Uterus (tissue), 4 donors: ENCODE measurements at places on chromosomes 6 and 20. TPM values are rescaled to one million over a fixed set of nuclear protein-coding genes. Genes with fewer than 3 reads are reported as not detected.

The DPPA5 gene
- not detected for total RNA-seq

The CDC25B gene
- 13.2 TPM for total RNA-seq

The ENPP4 gene
- 1.3 TPM for total RNA-seq

The TEAD3 gene
- 16.8 TPM for total RNA-seq

The TGM2 gene
- total RNA-seq: 639 TPM

The SAPCD1 gene
- total RNA-seq: 4.4 TPM

The OR2H2 gene
- not detected for total RNA-seq

The SAMD3 gene
- 4.1 TPM for total RNA-seq

DNA sequence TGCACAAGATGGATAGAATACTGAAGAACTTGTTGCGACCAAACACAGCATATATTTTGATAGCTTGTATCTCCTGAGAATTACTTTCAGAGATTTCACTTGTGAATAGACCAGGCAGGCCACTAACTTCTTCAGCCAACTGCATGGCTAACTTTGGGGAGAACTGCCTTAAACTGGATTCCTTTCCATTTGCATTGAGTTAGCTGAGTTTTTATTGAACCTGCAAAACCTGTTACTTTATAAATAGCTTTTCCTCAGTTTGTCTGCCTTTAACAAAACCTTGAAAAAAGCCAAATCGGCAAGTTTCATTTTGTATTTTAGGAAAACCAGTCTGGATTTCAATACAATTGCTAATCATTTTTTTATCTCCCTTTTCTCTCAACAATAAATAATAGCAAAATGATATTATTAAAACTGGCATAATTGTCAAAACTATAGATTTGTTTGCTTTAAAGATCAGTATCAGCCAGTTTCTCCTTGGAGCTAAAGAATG, 72.6 kb upstream of the SCGN start:
- H3K36me3 ChIP-seq: no peaks in the 10 kb centered on the region
- H3K4me1 ChIP-seq: no peaks in the 10 kb centered on the region
- DNase-seq: no peak
- no peak overlapping the region for H3K27ac ChIP-seq
- no peaks in the 10 kb centered on the region for H3K27me3 ChIP-seq
- no peak overlapping the region for H3K4me3 ChIP-seq

DNA sequence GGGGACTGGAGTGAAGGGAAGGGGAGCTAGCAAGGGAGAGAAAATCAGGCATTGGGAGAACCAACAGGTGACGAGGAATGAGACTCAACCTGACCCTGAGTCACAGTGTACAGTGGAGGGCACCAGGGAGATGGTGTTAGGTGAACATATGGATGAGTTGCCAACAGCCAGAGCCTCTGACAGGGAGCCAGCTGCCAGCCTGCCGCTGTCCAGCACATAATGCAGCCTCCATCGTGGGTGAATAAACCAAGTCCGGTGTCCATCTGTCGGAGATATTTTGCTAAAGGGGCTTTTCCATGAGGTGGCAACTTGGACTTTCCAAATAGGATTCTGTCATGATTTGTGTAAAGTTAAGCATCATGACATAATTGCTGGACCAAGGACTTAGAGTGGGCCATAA, 88.1 kb downstream of the CDH4 start:
- H3K36me3 ChIP-seq: no peaks in the 10 kb centered on the region
- H3K27me3 ChIP-seq: no peaks in the 10 kb centered on the region
- DNase-seq: no peak
- no peaks in the 10 kb centered on the region for H3K4me1 ChIP-seq
- no peak overlapping the region for H3K4me3 ChIP-seq

DNA sequence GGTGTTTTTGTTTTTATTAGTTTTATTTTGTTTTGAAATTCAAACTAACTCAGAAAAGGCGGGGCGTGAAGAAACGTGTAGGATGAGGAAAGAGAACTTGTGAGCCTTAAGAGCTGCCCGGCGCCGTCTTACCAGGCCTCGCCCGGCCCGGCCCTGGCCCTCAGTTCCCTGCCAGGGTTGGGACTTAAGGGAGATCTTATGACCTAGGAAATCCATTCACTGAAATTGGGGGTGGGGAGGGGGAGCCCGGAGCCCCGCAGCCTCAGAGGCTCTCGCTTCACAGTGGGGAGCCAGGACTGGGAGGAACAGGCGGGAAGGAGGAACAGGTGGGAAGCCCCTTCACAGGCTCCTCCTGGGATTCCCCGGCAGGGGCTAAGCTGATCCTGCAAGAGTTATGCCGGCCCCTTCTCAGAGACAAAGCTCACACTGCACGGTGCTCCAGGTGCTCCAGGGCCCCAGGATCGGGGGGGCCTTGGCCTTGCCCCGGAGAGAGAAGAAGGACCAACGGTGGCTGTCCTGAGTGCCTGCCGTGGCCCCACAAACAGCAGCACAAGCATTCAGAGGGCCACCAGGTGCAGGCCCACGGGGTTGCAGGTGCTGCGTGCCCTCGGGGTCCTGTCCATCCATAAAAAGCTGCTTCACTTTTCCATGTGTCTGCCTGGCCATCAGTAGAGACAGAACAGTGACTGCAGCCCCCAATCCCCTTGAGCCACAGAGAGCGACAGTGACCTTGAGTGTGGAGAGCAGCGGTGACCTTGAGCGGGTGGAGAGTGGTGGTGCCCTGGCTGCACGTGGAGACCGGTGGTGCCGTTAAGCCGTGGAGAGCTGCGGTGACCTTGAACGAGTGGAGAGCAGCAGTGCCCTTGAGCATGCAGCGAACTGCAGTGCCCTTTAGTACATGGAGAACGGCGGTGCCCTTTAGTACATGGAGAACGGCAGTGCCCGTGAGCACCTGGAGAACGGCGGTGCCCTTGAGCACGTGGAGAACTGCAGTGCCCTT, 152.7 kb downstream of the DLL1 start:
- H3K4me1 ChIP-seq: no peaks in the 10 kb centered on the region
- no peak overlapping the region for H3K4me3 ChIP-seq
- H3K36me3 ChIP-seq: no peaks in the 10 kb centered on the region
- no peak for DNase-seq

- H3K27ac ChIP-seq: no peak overlapping the region
- H3K4me1 ChIP-seq: no peaks in the 10 kb centered on the region
- H3K4me3 ChIP-seq: no peak overlapping the region
- DNase-seq: no peak
- H3K36me3 ChIP-seq: no peaks in the 10 kb centered on the region
- no peaks in the 10 kb centered on the region for H3K27me3 ChIP-seq
These were observed 29.4 kb downstream of the ABHD12 start for GRCh38 chr20:25361287-25361683.

GRCh38 chr20:23201658-23202057, 115.5 kb upstream of the CD93 start:
- DNase-seq: no peak
- no peaks in the 10 kb centered on the region for H3K4me1 ChIP-seq
- H3K4me3 ChIP-seq: no peak overlapping the region
- no peak overlapping the region for H3K27ac ChIP-seq

DNA sequence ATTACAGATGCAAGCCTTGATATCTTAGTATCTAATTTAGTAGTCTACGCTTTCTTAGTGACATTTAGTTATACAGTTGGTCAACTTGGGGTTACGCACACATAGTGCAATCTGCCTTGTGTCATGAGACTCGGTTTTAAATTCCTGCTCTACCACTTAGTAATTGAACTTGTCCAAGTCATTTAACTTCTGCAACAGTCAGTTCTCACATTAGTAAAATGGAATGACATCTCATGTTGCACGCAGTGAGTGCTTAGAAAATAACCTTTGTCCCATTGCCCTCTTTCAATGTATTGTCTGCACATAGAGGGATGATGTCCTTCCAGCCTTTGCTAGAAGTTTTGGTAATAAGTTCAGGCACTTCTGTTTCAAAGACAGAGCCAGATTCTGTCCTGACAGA, 48.6 kb downstream of the TMEM170B start:
- no peak overlapping the region for H3K4me3 ChIP-seq
- no peak for DNase-seq
- H3K27ac ChIP-seq: no peak overlapping the region

DNA sequence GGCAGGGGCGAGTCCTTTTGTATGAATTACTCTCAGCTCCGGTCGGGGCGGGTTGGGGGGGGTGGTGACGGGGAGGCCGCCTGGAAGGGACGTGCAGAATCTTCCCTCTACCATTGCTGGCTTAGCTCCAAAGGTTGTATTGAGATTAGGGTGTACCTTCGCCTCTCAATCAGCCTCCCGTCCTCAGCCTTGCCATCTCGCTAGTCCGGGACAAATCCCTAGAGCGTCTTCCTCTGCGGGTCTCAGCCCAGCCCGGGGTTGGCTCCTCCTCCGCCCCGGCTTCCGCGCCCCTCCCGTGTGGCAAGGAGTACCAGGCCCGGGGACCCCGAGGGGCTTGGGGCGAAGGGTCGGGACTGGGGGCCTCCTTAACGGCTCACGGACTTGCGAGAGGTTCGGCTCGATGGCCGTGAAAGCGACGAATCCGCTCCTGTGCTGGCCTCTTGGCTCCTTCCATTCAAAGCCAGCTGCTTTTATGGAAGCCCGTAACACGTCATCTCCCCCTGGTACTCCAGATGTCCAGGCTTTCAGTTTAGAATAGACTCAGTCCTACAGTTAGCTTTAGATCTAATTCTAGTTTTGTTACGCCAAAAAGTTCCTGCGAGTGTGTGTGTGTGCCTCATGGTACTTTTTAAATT, 636 bp upstream of the EEF1A1 start:
- DNase-seq: peak; percentile 76
- H3K4me3 ChIP-seq: peak overlapping the region; percentile 81
- H3K27ac ChIP-seq: peak overlapping the region; percentile 99
- no peaks in the 10 kb centered on the region for H3K27me3 ChIP-seq
- no peaks in the 10 kb centered on the region for H3K4me1 ChIP-seq
- no peaks in the 10 kb centered on the region for H3K36me3 ChIP-seq

DNA sequence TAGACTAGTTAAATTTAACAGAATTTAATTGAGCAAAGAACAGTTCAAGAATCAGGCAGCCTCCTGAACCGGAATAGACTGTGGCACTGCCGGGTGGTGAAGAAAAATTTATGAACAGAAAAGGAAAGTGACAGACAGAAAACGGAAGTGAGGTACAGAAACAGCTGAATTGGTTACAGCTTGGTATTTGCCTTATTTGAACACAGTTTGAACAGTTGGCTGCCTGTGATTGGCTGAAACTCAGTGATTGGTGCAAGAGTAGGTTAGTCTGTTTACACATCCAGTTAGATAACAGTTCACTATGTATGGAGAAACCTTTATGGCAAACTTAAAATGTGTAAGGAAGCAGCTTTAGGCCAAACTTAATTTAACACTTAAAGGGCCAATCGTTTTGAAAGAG, 116.0 kb upstream of the CITED2 start:
- H3K4me1 ChIP-seq: no peaks in the 10 kb centered on the region
- no peak overlapping the region for H3K27ac ChIP-seq
- H3K36me3 ChIP-seq: no peaks in the 10 kb centered on the region
- H3K27me3 ChIP-seq: no peaks in the 10 kb centered on the region

DNA sequence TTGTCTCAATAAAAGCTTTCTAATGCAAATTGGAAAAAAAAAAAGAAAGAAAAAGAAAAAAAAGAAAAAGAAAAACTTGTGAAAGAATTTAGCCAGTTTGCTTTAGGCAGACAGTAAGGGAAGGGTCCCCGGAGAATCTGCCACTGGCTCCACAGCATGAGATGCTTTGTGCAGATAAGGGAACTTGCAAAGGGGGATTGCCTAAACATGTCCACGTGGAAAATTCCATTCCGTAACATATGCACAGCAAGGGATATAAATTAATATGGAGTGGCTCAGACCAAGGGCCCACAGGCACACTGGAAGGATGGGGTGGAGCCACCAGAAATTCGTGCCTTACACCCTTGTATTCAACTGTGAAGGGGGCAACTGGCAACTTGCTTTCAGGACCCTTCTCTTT, 45.4 kb downstream of the MKKS start:
- no peaks in the 10 kb centered on the region for H3K27me3 ChIP-seq
- H3K4me3 ChIP-seq: no peak overlapping the region
- no peak overlapping the region for H3K27ac ChIP-seq
- H3K4me1 ChIP-seq: no peaks in the 10 kb centered on the region

- no peaks in the 10 kb centered on the region for H3K27me3 ChIP-seq
- DNase-seq: no peak
- H3K27ac ChIP-seq: no peak overlapping the region
- no peaks in the 10 kb centered on the region for H3K4me1 ChIP-seq
- H3K36me3 ChIP-seq: no peaks in the 10 kb centered on the region
These were observed 145.6 kb upstream of the MANEA start for GRCh38 chr6:95431637-95432228.

GRCh38 chr6:71446057-71446456, 157.4 kb downstream of the OGFRL1 start:
- H3K27ac ChIP-seq: no peak overlapping the region
- no peak for DNase-seq
- no peaks in the 10 kb centered on the region for H3K27me3 ChIP-seq
- no peaks in the 10 kb centered on the region for H3K4me1 ChIP-seq
- no peaks in the 10 kb centered on the region for H3K36me3 ChIP-seq

- no peak overlapping the region for H3K27ac ChIP-seq
- DNase-seq: no peak
- no peaks in the 10 kb centered on the region for H3K4me1 ChIP-seq
- no peaks in the 10 kb centered on the region for H3K27me3 ChIP-seq
These were observed 134.4 kb downstream of the OR2B2 start for GRCh38 chr6:27777614-27778355.

DNA sequence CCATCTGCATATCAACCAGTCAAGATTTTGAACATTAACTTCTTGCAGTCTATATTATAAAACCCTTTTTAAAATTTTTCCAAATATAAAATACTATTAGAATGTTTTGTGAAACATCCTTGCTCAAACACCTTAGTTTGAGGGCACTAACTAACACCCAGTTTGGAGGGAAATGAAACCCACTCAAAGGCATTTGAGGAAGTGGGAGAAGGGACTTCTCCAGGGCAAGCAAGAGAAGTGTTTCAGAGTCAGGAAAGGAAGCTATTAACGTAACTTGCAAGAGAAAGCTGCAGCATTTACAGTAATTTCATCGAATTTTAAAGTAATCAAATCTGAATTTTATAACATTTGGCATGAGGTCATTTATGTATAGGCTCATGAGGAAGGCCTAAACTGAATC, 21.3 kb downstream of the MTFR2 start:
- no peaks in the 10 kb centered on the region for H3K4me1 ChIP-seq
- no peaks in the 10 kb centered on the region for H3K36me3 ChIP-seq
- H3K4me3 ChIP-seq: no peak overlapping the region

- DNase-seq: no peak
- H3K27ac ChIP-seq: no peak overlapping the region
- H3K4me1 ChIP-seq: peaks cover 3% of the 10 kb centered on the region
- H3K36me3 ChIP-seq: no peaks in the 10 kb centered on the region
These were observed 298.2 kb upstream of the MARCKS start for GRCh38 chr6:113558966-113559365.

DNA sequence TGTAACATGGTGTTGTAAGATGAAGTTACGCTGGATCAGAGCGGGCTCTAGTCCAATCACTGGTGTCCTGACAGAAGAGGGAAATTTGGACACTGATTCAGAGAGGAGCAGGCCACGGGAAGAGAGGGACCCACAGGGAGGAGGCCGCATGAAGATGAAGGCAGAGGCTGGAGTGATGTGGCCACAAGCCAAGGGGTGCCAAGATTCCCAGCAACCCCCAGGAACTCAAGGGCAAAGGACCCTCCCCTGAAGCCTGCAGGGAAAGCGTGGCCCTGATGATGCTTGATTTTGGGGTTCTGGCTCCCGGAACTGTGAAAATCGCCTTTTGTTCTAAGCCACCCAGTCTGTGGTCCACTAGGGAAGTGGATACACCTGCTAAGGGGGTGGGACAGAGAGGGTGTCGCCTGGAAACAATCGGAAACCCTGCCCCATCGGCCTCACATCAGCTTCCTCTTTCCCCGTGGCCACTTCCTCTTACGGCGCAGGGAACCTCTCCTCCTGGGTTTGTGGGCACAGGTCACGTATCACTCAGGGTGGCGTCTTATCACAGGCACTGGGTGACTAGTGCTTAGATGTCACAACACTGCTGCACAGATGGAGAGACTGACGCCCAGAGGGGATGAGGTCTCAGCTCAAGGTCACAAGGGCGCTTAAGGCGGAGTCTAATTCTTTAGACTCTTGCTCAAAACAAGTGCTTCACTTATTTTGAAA, 58.0 kb downstream of the SULF2 start:
- no peak overlapping the region for H3K27ac ChIP-seq
- H3K36me3 ChIP-seq: no peaks in the 10 kb centered on the region
- no peaks in the 10 kb centered on the region for H3K27me3 ChIP-seq
- no peak for DNase-seq
